ENCODE measurements at places on chromosomes 5 and 9.

- DNase-seq: no peak
These were observed 158.0 kb downstream of the ENC1 start for GRCh38 chr5:74482523-74482922.

- DNase-seq: no peak
These were observed 118.7 kb downstream of the DIRAS2 start for GRCh38 chr9:90523958-90524357.

GRCh38 chr9:101674165-101674564 lies 64.3 kb downstream of the GRIN3A start:
- DNase-seq: peak; percentile 16

DNA sequence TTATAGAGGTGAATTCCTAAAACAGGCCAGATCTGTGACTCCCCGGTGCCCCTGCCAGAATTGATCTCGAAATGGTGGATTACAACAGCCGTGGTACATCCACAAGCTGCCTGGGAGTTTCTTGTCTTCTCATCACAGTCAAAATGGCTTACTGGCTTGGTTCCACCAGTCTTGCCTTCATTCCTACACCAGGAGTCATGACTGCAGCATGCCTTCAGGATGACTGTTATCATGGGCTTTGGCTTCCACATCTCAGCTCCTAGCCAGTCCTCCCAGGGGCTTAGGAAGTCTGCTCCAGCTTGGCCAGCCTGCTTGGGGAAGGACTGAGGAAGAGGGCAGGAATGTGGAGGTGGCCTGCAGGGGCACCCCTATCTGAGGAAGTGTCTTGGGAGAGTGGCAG lies 132.9 kb upstream of the NR3C1 start:
- DNase-seq: no peak

- DNase-seq: no peak
These were observed 12.2 kb upstream of the PLPP1 start for GRCh38 chr5:55546947-55547346.

- DNase-seq: no peak
These were observed 877.0 kb downstream of the NR2F1-AS1 start for GRCh38 chr5:92703976-92704375.

DNA sequence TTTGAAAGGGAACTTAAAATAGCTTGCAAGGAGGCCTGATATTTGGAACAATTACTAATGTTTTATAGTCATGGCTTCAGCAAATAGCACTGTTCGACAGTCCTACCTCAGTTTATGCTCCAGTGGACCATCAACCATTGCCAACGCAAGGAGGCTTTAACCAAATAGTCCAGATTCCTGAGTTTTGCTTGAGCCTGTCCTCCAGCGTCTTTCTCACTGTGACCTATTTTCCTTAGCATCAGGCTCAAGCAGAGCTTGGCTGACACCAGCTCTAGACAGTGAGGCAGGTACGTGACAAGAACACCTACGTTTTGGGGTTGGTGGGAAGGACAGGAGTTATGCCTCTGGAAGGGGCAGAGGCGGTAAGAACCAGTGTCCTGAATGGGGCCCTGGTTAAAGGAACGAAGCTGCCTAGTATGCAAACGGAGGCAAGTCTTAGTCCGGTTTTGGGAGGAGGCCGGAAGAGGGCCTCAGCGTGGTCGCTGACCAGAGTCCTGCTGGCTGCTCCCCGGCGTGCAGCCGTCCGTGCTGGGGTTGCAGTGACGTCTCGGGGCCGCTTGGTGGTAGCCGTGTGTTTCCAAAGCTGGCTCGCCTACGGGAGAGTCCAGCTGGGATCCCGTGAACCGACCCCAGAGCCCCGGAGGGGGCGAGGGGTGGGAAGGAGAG lies 998 bp upstream of the FGF18 start:
- DNase-seq: peak; percentile 44

DNA sequence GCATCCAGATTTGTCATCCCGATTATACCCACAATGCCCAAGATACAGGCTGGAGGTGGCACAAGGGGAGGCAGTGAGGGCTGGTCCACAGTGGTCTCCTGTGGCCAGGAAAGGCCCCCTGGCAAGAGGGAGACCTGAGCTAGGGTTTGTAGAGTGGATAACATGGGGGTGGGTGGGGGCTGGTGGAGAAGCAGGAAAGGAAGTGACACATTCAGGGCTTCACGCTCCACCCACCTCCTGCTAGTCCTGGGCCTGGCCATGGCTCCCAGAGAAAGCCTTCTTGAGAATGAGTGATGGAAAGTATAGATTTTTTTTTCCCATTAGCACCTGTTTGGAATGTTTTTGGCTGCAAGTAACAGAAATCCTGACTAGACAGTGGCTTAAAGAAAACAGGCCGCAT lies 81.3 kb downstream of the ANKRD33B start:
- no peak for DNase-seq

DNA sequence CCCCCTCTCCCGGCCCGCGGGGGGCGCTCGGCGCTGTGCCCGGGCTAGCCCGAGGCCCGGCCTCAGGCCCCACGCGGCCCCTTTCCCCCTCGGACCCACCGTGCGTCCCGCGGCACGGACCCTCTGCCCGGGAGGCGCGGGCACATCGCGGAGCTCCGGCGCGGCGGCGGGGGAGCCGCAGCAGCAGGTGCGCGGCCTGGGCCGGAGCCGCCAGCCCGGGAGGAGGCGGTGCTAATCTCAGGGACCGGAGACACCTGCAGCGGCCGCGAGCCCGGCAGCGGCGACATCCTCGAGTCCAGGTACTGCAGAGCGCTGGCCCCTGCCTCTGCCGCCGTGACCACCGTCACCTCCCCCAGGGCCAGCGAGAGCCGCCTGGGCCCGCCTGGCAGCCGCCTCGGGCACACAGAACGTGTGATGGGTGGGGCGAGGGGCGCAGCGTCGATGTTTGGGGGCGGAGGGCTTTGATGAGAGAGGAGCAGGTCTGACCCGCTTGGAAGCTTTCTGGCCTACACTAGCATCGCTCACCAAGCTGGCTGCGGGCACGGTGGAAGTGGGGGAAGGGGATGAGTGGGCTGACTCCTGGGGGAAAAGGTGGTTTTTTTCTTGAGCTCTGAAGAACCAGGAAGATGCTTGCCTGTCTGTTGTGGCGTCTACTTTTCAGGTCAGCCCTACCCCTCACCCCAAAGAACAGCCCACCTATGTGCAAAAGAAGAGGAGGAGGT lies 524 bp downstream of the CYFIP2 start:
- no peak for DNase-seq

DNA sequence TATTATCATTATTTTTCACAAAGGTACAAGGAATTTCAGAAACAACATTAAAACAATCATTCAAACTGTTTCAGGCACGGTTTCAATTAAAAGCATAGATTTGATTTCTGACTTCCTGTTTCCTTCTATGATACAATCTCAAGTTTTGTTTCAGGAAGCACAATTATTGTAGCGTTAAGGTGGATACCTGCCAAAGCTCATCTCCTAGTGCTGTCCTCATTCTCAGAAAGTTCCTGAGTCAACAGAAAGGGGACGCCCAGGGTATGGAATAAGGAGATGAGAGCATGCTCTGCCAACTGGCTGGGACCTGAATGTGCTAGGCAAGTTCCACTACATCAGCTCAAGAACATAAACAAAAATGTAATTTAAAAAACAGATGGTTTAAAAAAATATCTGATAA lies 2.0 kb upstream of the TRIM14 start:
- DNase-seq: no peak

- no peak for DNase-seq
These were observed 308.3 kb downstream of the SLIT3 start for GRCh38 chr5:168992687-168993086.

- no peak for DNase-seq
These were observed 28.7 kb downstream of the TPD52L3 start for GRCh38 chr9:6356904-6357303.

DNA sequence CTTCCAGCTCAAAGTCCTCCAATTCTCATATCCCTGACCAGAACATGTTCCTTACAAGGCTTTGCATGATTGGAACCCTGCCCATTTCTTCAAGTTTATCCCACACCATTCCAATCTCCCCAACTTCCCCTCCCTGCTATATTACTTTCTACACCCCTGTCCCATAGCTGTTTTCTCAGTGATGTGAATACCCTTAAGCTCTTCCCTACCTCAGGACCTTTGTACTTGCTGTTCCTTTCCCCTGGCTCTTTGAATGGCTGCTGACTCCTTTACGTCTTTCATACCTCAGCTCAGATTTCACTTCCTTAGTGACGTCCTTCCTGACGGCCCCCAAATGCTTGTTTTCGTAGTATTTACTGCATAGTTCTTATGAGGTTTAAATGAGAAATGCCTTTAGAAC lies 166.2 kb upstream of the ZNF462 start:
- no peak for DNase-seq

- DNase-seq: no peak
These were observed 46.5 kb downstream of the TARS1 start for GRCh38 chr5:33487236-33487635.

GRCh38 chr5:137148655-137149054 lies 350.5 kb downstream of the SPOCK1 start:
- DNase-seq: no peak

DNA sequence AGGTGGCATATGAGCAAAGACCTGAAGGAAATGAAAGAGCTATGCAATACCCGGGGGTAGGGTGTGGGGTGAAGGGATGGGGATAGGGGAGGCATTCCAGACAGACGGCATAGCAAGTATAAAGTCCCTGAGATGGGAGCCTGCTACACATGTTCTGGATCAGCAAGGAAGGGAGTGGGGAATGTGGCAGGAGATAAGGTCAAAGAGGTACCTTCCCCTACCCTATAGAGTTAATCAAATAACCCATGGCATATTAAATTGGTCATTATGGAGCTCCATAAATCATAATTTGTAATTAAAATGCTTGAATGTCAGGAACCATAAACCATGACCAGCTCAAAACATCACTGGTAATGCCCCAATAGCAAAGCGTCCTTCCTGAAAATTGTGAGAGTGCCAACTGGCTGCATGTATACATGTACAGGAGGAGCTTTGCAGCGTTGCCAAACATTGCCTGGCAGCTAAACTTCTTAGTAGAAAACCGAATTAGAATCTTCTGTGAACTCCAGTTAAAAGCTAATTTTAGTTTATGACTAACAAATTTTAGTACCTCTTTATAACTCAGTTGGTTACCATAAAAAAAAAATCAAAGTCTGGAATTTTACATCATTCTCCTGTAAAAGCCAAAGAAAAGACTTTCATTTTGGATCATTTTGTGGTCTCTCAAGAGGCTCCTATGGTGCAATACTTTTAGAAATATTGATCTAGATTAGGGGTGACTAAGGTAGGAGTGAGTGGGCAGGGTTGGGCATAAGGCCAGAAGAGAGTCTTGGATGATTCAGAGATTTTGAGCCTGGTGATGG lies 4.7 kb downstream of the DNAI1 start:
- DNase-seq: no peak

- DNase-seq: peak; percentile 78
These were observed at the start of gene PLPP6 for GRCh38 chr9:4662108-4662988. PLPP6 (plus strand) TSS chr9:4662294; CDS start chr9:4662376, 82 bp downstream.

DNA sequence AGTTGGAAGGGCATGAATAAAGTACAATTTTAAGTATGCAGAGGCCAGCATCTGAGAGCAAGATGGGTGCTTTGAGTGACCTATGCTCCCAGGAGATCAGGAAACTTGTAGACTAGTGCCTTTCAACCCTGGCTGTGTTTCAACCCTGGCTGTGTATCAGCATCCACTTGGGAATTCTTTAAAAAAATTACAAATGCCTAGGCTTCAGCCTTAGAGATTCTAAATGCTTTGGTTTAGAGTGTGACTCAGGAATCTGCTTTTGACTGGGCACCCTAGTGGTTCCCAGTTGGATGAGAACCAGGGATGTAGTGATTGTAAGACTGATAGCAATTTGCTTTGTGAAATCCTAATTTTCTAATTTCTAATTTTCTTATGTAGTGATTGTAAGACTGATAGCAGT lies 65.6 kb downstream of the RALGPS1 start:
- no peak for DNase-seq

GRCh38 chr5:139578325-139578724 lies 17.2 kb downstream of the UBE2D2 start:
- DNase-seq: no peak

GRCh38 chr9:94918038-94918753 lies 191.7 kb downstream of the AOPEP start:
- no peak for DNase-seq

GRCh38 chr5:21831145-21831787 lies 1021.9 kb downstream of the CDH12 start:
- no peak for DNase-seq

- DNase-seq: no peak
These were observed 45.7 kb downstream of the DPYSL3 start for GRCh38 chr5:147464211-147464610.

- peak; percentile 22 for DNase-seq
These were observed 811 bp upstream of the LRRTM2 start for GRCh38 chr5:138875946-138876345.

DNA sequence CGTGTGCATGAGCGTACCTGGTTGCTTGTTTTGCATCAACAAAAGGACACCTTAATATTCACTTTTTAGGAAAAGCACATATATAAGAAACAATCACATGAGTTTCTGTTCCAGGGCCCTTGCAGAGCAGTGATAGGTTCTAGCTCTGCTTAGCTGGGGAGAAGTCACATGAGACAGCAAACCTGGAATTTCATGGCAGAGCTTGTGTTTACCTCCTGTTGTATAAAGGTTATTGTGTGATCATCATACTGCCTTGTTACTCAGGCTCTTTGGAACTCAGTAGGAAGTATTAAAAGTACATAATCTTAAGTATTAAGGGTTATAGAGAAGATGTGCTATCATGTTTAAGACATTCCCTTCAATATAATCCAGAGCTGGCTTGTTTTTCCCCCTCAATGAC lies 18.0 kb upstream of the VLDLR start:
- DNase-seq: no peak

DNA sequence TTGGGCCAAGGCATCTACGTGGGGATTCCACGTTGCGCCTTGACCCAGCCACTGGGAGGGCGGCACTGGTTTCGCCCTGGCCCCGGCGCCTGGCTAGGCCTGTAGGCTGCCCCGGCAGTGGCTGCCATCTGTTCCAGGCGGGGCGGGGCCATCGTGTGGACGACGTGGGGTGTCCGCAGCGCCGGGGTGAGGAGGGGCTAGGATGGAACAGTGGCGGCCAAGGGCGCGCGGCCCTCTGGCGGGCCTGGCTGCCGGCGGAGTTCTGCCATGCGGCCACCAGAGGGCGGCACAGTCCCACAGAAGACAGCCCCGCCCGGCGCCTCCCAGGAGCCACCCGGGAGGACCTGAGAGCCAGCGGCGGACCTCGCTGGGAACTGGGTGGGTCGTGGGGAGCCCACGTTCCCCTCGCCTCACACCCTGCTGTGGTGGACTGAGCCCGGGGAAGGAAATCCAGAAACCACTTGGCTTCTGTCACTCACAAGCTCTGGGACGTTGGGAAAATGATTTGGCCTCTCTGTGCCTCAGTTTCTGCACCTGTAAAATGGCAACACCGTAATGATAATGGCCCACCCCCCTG lies 22.6 kb upstream of the RAPGEF1 start:
- peak; percentile 45 for DNase-seq

DNA sequence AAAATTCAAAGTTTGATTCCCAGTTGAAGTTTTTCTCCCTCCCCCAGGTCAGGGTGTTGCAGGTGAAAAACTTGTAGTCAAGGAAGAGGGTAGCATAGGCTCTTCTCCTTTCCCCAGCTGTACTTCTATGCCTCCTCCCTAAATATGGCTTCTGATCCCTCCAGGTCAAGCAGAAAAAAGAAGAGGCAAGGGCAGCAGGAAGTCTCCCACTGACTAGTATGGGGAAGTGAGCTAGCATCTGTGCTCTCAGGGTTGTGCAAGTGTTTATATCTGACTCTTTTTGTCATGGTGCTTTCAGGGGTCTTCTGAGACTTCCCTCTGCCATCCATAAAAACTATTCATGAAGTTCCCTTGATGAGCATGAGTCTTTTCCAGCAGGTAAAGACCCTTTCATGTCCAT lies 76.0 kb downstream of the ATPSCKMT start:
- peak; percentile 11 for DNase-seq

- DNase-seq: no peak
These were observed 20.2 kb downstream of the EXD3 start for GRCh38 chr9:137402746-137403145.
